ENCODE measurements at places on chromosomes 5 and 9.

- DNase-seq, result no peak
Measured at GRCh38 chr9:78713614-78714405, 416.9 kb downstream of the PSAT1 start.

- DNase-seq, result no peak
Measured at GRCh38 chr5:7976411-7977190, 107.7 kb downstream of the MTRR start.

DNA sequence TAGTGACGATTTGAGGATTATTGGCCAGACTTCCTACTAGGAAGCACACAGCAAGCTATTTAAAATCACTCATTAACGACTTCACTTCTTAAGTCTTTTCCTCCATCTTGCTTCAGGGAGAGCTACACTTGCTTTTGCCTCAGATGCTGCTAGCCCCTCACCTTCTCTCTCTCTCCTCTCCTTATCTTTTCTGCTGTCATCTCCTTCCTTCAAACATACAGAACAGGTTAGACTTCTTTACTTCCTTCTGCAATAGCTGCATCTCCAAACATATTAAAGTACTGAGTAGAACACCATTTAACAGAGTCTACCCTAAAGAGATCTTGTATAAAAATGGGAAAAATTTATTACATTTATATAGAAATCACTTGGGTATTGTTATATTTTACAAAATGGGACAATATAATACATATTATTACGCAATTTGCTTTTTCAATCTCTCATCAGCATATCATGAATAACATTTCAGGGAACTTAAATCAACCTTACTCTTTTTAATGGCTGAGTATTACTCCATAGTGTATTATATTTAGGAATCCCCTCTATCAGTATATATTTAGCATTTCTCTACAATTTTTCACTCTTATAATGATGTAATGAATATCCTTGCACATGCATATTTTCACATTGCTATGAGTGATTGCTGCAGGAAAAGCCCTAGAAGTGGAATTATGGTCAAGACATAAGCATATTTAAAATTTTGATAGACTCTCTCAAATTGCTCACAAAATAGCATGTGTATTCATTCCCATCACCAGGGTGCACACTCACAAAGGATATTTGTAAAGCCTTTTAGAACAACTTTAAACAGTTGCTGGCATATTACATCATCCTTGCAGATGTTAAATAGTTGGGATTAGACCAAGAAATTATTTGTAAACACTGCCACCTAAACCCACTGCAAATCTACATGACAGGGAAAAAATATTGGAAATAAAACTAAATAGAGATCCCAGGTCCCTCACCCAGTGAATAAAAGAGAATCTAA lies 164.5 kb upstream of the NFIB start:
- no peak for DNase-seq

DNA sequence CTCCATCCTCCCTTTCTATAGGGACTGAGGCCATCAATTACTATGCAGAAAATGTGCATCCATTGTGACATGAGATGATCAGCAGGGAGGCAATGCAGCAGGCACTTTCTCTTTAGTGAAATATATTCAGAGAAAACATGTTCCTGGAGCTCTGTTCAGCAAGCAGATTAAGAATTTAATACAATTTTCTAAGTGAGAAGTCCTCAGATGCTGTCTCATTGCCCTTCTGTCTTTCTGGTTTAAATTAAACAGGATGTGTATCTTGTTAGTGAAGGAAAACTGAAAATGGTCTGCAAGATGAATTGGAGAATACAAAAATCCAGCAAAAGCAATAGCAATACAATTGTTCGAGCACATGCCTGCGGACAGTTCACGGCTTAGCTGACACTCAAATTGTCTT lies 445.8 kb upstream of the RIOK2 start:
- no peak for DNase-seq

GRCh38 chr9:77725820-77726219 lies 77.7 kb upstream of the GNA14 start:
- DNase-seq, result no peak

- DNase-seq, result no peak
Measured at GRCh38 chr5:126978258-126978657, 52.1 kb downstream of the MARCHF3 start.

GRCh38 chr5:123605822-123606221 lies 93.8 kb downstream of the CSNK1G3 start:
- DNase-seq, result no peak

GRCh38 chr5:163439092-163439425 lies 1.7 kb downstream of the CCNG1 start:
- DNase-seq, result no peak

DNA sequence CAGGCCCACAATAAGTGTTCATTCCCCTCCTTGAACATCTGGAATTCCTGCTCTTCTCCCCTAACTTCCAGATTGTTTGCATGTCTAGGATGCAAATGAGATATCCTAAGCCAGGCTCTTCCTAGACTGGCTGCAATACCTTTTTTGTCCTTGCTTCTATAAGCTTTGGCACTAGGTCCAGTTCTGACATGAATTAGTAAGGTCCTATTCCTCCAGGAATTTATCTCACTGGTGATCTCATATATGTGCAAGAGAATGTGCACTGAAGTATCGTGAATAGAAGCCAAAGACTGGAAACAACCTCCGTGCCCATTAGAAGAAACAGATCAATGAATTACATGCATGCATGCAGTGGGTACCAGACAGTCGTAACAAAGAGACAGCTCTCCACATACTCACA lies 25.2 kb downstream of the DUSP1 start:
- no peak for DNase-seq

DNA sequence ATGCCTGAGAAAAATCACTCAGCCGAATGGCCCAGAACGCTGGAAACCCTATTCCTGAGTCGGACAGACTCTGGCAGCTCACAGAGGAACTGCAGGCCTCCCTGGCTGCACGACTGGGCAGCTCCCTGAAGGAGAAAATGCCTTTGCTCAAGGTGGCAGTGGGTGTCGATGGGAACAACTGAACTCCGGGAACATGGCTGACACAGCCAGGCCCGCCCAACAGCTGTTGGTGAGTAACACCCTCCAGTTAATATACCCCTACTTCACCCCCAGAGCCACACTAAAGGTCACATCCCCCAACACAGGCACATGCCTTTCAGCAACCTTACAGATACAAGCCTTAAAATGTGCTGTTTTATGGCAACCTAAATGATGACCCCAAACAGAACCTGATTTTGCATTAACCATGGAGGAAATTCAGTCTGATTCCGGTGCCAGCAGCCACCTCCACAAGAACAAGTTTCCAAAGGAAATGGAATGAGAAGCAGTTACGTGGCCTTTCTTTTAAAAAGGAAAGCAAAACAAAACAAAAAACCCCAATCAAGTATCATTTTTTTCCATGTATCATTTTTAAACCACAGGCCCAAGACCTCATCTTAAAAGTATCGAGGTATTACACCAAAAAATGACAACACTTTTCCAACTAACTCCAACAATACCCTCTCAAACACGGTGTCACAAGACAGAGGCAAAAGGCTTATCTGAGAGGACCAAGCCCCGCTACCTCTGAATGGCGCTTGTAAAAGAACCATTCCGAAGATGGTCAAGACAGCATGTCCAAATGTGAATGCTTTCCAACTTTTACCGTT lies 3.1 kb downstream of the KLF9 start:
- DNase-seq, result no peak

Data from keratinocyte (primary cell).